CD8-positive, alpha-beta memory T cell (primary cell): ENCODE measurements at places on chromosomes 2 and 18. TPM values are rescaled to one million over a fixed set of nuclear protein-coding genes. Genes with fewer than 3 reads are reported as not detected.
A peak's percentile ranks its signal among the peaks of the same experiment; 100 is the strongest.

- peaks cover 10% of the 10 kb centered on the region for H3K36me3 ChIP-seq
- no peaks in the 10 kb centered on the region for H3K27me3 ChIP-seq
- H3K4me3 ChIP-seq, result no peak overlapping the region
- DNase-seq, result no peak
- no peaks in the 10 kb centered on the region for H3K4me1 ChIP-seq
Observed at GRCh38 chr2:112304298-112304941, 29.0 kb downstream of the ZC3H6 start.

DNA sequence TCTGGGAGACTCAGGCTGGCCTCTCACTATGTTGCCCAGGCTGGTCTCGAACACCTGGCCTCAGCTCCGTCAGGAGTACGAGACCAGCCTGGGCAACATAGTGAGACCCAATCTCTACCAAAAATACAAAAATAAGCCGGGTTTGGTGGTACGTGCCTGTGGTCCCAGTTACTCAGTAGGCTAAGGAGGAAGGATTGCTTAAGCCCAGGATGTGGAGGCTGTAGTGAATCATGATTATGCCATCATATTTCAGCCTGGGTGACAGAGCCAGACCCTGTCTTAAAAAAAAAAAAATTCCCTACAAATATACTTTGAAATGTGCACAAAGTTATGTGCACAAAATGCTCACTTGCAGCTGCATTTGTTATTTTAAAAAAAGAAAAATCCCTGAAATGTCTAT, 26.3 kb upstream of the AGAP1 start:
- H3K27ac ChIP-seq, result no peak overlapping the region
- no peak overlapping the region for H3K4me3 ChIP-seq
- no peak for DNase-seq

GRCh38 chr2:213167271-213167930, 16.0 kb upstream of the IKZF2 start:
- no peak for DNase-seq
- no peaks in the 10 kb centered on the region for H3K36me3 ChIP-seq
- no peak overlapping the region for H3K27ac ChIP-seq
- no peak overlapping the region for H3K4me3 ChIP-seq
- H3K27me3 ChIP-seq, result no peaks in the 10 kb centered on the region

GRCh38 chr2:10661846-10662245, 27.9 kb downstream of the NOL10 start:
- no peaks in the 10 kb centered on the region for H3K27me3 ChIP-seq
- H3K36me3 ChIP-seq, result peaks cover 18% of the 10 kb centered on the region
- H3K27ac ChIP-seq, result no peak overlapping the region
- no peak for DNase-seq
- no peak overlapping the region for H3K4me3 ChIP-seq

GRCh38 chr2:231364961-231365810, 30.3 kb upstream of the B3GNT7 start:
- H3K36me3 ChIP-seq, result no peaks in the 10 kb centered on the region
- H3K4me1 ChIP-seq, result no peaks in the 10 kb centered on the region
- no peak overlapping the region for H3K4me3 ChIP-seq
- no peak overlapping the region for H3K27ac ChIP-seq
- no peak for DNase-seq
- H3K27me3 ChIP-seq, result no peaks in the 10 kb centered on the region

GRCh38 chr18:42583283-42583731, 532.2 kb downstream of the RIT2 start:
- no peak overlapping the region for H3K4me3 ChIP-seq
- no peak for DNase-seq
- H3K27ac ChIP-seq, result no peak overlapping the region
- no peaks in the 10 kb centered on the region for H3K36me3 ChIP-seq
- no peaks in the 10 kb centered on the region for H3K4me1 ChIP-seq

- no peak overlapping the region for H3K4me3 ChIP-seq
- H3K4me1 ChIP-seq, result no peaks in the 10 kb centered on the region
- no peaks in the 10 kb centered on the region for H3K36me3 ChIP-seq
- no peak for DNase-seq
- H3K27ac ChIP-seq, result no peak overlapping the region
Observed at GRCh38 chr2:141598982-141599381, 531.8 kb downstream of the LRP1B start.

DNA sequence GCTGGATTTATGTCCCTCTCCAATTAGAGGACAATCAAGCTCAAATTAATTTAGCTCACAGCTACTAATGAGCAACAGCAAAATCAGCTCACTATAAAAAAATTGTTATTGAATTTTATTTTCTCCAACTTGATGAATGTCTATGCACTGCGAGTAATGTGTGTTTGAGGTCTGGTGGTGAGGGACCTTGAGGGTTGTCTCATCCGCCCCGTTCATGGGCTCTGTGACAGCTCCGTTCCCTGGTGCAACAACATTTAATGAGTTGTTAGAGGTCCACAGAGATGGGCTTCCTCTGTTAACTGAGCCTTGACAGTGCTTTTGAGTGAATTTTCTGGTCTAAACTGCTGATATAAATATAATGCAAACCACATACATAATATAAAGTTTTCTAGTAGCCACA, 101.7 kb downstream of the GPR39 start:
- no peak overlapping the region for H3K27ac ChIP-seq
- no peaks in the 10 kb centered on the region for H3K27me3 ChIP-seq
- H3K4me1 ChIP-seq, result no peaks in the 10 kb centered on the region
- H3K4me3 ChIP-seq, result no peak overlapping the region

- H3K27ac ChIP-seq, result no peak overlapping the region
- H3K4me1 ChIP-seq, result no peaks in the 10 kb centered on the region
- H3K4me3 ChIP-seq, result no peak overlapping the region
- no peaks in the 10 kb centered on the region for H3K27me3 ChIP-seq
- DNase-seq, result no peak
Observed at GRCh38 chr2:149692961-149693396, 105.4 kb upstream of the MMADHC start.

GRCh38 chr2:70125498-70125898, 38.2 kb downstream of the PCBP1 start:
- H3K27me3 ChIP-seq, result no peaks in the 10 kb centered on the region
- peaks cover 67% of the 10 kb centered on the region for H3K4me1 ChIP-seq
- peak overlapping the region; percentile 90 for H3K27ac ChIP-seq
- peak overlapping the region; percentile 84 for H3K4me3 ChIP-seq
- H3K36me3 ChIP-seq, result no peaks in the 10 kb centered on the region

- H3K27me3 ChIP-seq, result no peaks in the 10 kb centered on the region
- H3K4me1 ChIP-seq, result no peaks in the 10 kb centered on the region
- H3K4me3 ChIP-seq, result no peak overlapping the region
- H3K36me3 ChIP-seq, result no peaks in the 10 kb centered on the region
- H3K27ac ChIP-seq, result no peak overlapping the region
Observed at GRCh38 chr2:183093857-183094657, 15.5 kb downstream of the DUSP19 start.

DNA sequence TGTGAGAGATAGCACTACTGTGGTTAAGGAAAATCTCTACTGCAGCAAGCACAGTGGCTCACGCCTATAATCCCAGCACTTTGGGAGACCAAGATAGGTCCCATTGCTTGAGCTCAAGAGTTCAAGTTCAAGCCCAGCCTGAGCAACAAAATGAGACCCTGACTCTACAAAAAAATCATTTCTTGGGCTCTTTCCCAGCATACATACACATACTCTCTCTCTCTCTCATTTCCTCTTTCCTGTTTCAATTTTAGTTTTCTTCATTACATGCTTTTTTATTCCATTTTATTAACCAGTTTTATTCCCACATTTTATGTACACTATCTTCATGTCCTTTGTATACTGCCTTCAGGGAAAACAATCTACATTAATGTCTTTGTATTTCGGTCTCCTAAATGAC, 14.6 kb downstream of the WDR33 start:
- H3K4me1 ChIP-seq, result peaks cover 45% of the 10 kb centered on the region
- H3K36me3 ChIP-seq, result peaks cover 8% of the 10 kb centered on the region
- no peaks in the 10 kb centered on the region for H3K27me3 ChIP-seq
- H3K4me3 ChIP-seq, result no peak overlapping the region
- DNase-seq, result no peak
- no peak overlapping the region for H3K27ac ChIP-seq

Gene RAPGEF4
- polyA plus RNA-seq, result not detected

Gene ADAM23
- not detected for polyA plus RNA-seq

Gene C2orf42
- polyA plus RNA-seq, result 31.4 TPM

Gene CFLAR
- polyA plus RNA-seq, result 172 TPM

Gene DNER
- not detected for polyA plus RNA-seq
